A549 (cell line): ENCODE measurements at places on chromosomes 12 and 14.

DNA sequence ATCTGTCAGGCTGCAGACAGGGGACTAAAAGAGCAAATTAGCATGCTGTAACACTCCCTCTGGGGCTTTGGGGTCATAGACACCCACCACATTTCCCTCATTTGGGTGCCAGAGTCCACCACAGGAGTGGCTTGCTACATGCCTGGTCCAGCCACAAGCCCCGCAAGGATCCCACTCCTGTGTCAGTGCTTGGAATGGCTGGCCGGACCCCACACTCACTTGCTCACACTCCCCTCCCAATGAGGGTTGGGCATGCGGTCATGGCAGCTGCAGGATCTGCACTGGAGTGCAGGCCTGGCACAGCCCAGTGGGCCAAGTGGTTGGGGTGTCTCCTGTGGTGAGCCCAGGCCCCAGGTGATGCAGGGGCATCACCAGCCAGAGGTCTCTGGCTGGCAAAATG lies 59.9 kb downstream of the TSPAN19 start:
- DNase-seq = no peak

GRCh38 chr14:32430326-32430725 lies 101.2 kb downstream of the AKAP6 start:
- no peak for DNase-seq

DNA sequence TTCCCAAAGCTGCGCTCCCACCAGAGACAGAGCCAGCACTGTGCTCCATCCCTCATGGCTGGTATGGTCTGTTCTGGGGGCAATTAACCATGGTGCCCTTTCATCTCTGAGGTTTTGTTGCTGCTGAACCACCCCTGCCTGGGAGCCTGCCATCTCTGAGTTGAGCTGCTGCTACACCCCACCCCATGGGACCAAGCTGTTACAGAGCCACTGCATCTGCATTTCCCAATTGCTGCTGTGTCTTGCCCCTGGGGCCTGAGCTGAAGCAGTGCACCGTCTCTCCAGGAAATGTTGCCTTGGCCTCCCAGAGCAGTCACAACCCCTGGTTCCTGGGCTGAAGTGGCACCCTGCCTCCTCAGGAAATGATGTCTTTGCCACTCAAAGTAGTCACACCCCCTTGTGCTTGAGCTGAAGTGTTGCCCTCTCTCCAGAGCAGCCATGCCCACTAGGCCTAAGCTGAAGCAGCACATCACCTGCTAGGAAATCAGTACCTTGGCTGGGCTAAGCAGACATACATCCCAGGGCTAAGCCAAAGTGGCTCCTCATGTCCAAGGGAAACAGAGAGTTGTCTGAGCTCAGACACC lies 140.3 kb downstream of the RERGL start:
- no peak for DNase-seq

DNA sequence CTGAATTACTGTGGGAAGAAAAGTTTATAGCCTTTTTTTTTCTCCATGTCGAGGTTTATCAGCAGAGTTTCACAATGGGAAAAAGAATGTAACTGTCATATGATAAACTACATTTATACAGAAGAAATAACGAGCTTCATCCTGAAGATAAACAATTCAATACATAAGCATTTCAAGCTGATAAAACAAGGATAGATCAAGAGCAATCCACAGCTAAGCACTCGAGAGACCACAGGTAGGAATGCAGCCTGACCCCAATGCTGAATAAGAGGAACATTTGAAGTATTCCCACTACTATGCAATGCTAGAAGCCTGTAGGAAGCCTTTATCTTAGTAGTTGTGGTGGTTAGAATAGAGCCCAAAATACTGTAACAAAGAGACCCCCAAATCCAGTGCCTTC lies 32.6 kb upstream of the DAAM1 start:
- DNase-seq = no peak

DNA sequence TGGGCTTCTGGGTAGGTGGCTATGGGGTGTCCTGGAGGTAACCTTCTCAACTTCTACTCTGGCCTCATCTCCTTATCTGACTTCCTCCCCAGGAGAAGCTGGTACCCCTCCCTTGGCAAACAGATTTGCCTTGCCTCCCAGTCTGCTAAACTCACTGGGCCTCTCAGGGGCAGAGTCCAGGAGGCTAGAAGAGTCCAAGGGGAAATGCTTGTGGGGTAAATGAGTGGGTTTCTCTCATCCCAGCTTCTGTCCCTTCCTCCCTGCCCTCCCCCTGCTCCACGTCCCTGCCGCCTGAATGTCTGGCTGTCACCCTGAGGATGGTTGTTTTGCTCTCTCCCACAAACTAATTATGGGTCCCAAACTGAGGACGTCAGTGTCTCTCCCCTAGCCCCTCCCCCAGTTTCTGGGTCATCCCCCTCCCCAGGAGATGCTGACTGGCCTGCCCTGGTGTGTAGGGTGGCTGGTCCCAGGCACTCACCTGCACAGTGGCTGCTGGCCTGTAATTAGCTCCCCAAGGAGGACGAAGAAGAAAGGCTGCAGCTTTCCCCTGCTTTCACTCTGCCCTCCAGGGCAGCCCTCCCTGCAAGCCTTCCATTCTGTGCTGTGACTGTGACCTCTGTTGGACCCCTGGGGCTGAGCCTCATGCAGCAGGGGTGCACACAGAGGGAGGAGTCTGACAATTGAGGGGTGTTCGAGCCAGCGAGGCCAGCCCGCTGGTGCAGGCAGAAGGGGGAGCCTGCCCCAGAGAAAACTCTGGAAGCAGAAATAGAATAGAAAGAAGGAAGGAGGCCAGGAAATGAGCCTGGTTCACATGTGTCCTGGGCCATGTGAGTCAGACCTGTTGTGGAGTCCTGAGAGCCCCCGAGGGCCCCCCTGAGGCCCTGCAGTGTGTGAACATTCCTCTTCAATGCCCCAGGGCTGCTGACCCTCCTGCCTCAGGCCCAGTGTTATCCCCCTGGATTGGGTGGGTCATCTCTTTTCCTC lies at the start of gene LRP1-AS:
Gene LRP1-AS, minus strand, starts transcription at position 659 of the 984 bp plus-strand sequence.
- no peak for DNase-seq

DNA sequence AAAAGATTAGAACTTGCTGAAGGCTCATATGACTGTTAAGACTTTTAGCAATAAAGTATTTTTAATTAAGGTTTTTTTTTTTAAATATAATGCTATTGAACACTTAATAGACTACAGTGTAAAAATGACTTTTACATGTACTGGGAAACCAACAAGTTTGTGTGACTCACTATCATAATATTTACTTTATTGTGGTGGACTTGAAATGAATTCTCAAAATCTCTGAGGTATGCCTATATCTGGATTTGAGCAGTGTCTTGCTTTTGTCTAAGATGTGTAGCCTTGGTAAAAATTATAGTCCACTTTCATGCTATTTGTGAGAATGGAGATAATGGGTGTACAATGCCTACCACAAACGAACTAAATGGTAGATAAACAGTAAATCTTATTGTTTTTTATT lies 33.9 kb upstream of the NAV3 start:
- no peak for DNase-seq

DNA sequence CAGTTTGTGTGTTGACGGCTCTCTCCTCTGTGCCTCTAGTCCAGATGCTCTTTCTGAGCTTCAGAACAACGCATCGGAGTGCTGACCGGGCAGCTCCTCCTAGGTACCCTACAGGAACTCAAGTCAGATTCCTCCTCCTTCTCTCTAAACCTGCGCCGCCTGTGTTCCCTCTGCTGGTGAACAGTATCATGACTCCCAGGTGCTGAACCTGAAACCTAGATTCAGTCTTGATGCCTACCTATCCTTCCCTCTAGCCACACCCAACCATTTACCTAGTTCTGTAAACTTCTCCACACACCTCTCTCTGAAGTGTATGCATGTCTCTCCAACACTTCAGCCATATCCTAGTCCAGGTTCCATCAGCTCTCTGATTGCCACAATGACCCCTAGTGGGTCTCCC lies 112.7 kb downstream of the EFCAB11 start:
- no peak for DNase-seq

DNA sequence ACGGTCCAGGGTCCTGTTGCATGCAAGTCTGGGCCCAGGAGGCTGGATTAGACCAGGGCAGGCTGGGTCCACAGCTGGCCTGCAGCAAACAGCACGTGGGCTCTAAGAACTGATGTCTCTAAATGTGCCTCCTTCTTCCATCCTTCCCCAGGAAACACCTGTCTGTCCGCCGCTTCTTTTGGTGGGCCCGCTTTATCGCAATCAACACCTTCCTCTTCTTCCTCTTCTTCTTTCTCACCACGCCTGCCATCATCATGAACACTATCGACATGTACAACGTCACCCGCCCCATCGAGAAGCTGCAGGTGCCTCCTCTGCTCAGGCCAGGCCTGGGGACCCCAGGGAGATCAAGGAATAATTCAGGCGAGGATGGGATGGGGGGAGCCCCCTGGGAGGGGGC lies 28.3 kb downstream of the NGB start:
- DNase-seq = no peak

- no peak for DNase-seq
These were observed 37.4 kb downstream of the DAD1 start for GRCh38 chr14:22551605-22551997.
